ENCODE measurements at places on chromosomes 1 and 21.
A peak's percentile ranks its signal among the peaks of the same experiment; 100 is the strongest.

DNA sequence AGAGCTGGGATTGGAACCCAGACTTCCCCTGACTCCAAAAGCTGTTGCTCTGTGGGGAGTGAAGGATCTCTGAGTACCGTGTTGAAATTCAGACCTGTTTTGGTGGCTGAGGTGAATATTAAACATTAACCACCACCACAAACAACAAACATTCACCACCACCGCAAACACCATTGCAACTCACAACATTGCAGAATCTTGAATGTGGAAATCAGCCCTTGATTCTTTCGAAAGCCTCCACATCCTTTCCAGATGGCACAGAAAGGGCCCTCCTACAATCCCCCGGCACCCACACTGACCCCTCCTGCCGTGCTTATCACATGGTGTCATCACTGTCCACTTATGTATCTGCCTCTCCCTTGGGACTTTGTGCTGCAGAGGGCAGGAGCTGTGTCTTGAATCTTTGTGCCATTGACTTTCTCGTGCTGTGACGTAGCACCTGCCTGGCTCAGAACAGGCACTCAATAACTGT lies 1.4 kb downstream of the CDA start:
- no peak for DNase-seq

DNA sequence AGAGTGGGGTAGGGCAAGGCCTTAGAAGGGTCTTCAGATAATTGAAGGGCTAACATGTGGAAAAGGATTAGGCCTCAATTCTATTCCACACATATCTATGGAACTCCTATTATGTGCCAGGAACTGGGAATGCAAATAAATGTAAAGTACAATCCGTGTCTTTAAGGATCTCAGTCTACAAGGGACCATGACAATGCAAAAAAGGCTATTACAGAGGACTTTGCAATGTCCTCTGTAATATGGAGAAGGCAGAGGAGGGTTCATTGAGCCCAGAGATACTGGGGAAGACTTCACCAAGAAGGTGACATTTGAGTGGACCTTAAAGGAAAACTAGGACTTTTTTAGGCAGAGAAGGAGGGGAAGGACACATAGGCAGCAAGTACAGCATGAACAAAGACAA lies 4.5 kb upstream of the SCMH1 start:
- no peak for DNase-seq

GRCh38 chr1:219041818-219042217 lies 131.9 kb upstream of the LYPLAL1 start:
- peak; percentile 9 for DNase-seq

DNA sequence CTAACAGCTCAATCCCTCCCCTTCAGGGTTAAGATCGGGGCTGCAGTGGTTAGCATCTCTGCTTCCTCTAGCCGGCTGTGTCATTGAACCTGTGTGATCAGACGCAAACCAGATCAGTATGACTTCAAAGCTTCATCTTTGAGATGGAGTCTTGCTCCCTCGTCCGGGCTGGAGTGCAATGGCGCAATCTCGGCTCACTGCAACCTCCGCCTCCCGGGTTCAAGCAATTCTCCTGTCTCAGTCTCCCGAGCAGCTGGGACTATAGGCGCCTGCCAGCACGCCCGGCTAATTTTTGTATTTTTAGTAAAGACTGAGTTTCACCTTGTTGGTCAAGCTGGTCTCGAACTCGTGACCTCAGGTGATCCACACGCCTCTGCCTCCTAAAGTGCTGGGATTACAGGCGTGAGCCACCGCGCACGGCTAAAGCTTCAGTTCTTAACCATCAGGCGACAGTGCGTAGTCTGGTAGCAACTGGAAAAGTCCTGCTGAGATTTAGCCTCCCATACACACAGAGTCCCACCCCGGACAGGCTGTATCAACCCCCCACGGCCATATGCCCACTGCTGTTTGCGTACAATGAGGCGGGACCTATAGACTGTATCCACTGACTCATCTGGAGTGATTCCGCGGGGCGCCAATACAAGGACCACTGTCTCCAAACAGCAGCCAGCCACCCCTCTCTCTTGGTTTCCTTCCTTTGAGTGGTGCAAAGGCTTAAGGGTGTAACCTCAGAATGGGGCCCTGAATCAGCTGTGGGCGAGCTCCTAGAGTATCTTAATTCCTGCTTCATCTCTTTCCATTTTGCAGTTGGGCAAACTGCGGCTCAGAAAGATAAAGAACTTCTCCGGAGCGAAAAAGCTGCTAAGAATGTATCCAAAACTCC lies 23.3 kb downstream of the CELA3A start:
- no peak for DNase-seq

GRCh38 chr1:219812491-219813203 lies 115.7 kb downstream of the SLC30A10 start:
- peak; percentile 63 for DNase-seq

Measured in mammary epithelial cell (primary cell).